ENCODE measurements at places on chromosomes 4 and X. TPM values are rescaled to one million over a fixed set of nuclear protein-coding genes. Genes with fewer than 3 reads are reported as not detected.

- no peaks in the 10 kb centered on the region for H3K36me3 ChIP-seq
- no peaks in the 10 kb centered on the region for H3K4me1 ChIP-seq
- H3K4me3 ChIP-seq, result no peak overlapping the region
- peak; percentile 52 for DNase-seq
- H3K27ac ChIP-seq, result no peak overlapping the region
- H3K27me3 ChIP-seq, result peaks cover 45% of the 10 kb centered on the region
These were observed 3.7 kb downstream of the ZFP92 start for GRCh38 chrX:153414856-153415510.

- H3K36me3 ChIP-seq, result no peaks in the 10 kb centered on the region
- no peaks in the 10 kb centered on the region for H3K27me3 ChIP-seq
- H3K4me1 ChIP-seq, result no peaks in the 10 kb centered on the region
- DNase-seq, result peak; percentile 23
- no peak overlapping the region for H3K27ac ChIP-seq
- H3K4me3 ChIP-seq, result no peak overlapping the region
These were observed 87.9 kb upstream of the WDR1 start for GRCh38 chr4:10204401-10205058.

- DNase-seq, result no peak
- no peaks in the 10 kb centered on the region for H3K36me3 ChIP-seq
- H3K27ac ChIP-seq, result no peak overlapping the region
- no peaks in the 10 kb centered on the region for H3K4me1 ChIP-seq
- H3K27me3 ChIP-seq, result no peaks in the 10 kb centered on the region
These were observed 855.6 kb downstream of the CCSER1 start for GRCh38 chr4:90982813-90983212.

DNA sequence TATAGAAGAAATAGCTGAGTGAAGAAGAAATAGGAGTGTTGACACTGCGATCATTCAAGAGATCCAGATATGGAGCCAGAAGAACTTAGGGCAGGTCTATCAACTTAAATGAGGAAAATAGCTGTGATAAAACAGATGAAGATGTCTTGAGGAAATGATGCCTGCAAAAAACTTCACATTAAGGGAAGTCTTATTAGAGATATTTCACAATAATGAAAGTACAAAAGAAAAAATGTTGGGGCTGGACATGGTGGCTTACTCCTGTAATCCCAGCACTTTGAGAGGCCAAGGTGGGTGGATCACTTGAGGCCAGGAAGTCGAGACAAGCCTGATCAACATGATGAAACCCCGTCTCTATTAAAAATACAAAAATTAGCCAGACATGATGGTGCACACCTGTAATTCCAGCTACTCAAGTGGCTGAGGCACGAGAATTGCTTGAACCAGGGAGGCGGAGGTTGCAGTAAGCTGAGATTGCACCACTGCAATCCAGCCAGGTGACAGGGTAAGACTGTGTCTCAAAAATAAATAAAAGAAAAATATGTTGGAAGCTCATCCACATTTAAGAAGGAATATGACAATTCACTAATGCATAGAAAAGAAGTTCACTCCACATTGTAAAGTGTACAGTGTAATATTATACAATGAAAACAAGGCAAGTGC, 56.3 kb downstream of the PKD2 start:
- no peak for DNase-seq
- no peaks in the 10 kb centered on the region for H3K27me3 ChIP-seq
- H3K4me1 ChIP-seq, result no peaks in the 10 kb centered on the region
- H3K4me3 ChIP-seq, result no peak overlapping the region
- no peak overlapping the region for H3K27ac ChIP-seq

Gene ASMT
- 0.36 TPM for total RNA-seq

GRCh38 chr4:89645482-89645881, 191.5 kb downstream of the SNCA start:
- no peaks in the 10 kb centered on the region for H3K36me3 ChIP-seq
- H3K27me3 ChIP-seq, result no peaks in the 10 kb centered on the region
- H3K4me3 ChIP-seq, result no peak overlapping the region
- no peak for DNase-seq

GRCh38 chr4:85946821-85947220, 413.0 kb downstream of the MAPK10 start:
- no peaks in the 10 kb centered on the region for H3K4me1 ChIP-seq
- H3K27ac ChIP-seq, result no peak overlapping the region
- H3K4me3 ChIP-seq, result no peak overlapping the region
- DNase-seq, result no peak
- H3K36me3 ChIP-seq, result no peaks in the 10 kb centered on the region
- no peaks in the 10 kb centered on the region for H3K27me3 ChIP-seq

GRCh38 chr4:8441499-8442091, 1.0 kb downstream of the TRMT44 start:
- H3K27me3 ChIP-seq, result no peaks in the 10 kb centered on the region
- peak overlapping the region; percentile 90 for H3K27ac ChIP-seq
- peaks cover 30% of the 10 kb centered on the region for H3K4me1 ChIP-seq
- H3K36me3 ChIP-seq, result peaks cover 3% of the 10 kb centered on the region
- peak overlapping the region; percentile 76 for H3K4me3 ChIP-seq

DNA sequence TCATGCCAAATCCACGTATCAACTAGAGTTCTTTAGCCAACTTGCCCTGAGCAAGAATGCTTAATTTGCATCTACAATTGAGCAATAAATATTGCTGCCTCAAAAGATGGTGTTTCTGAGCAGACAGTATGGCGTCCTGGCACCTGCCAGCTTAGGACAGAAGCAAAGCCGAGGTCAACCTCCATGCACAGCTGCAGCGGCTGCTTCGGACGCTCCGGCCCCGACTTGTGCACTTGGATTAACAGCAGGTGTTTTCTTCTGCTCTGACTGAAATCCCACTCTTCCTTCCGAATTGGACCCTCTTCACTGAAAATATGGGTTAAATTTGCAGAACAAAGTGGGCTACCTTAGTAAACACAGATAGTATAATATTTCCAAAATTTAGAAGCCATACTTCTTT, 215.2 kb upstream of the ETNPPL start:
- H3K27ac ChIP-seq, result no peak overlapping the region
- no peak for DNase-seq
- no peak overlapping the region for H3K4me3 ChIP-seq
- no peaks in the 10 kb centered on the region for H3K36me3 ChIP-seq
- H3K4me1 ChIP-seq, result no peaks in the 10 kb centered on the region

DNA sequence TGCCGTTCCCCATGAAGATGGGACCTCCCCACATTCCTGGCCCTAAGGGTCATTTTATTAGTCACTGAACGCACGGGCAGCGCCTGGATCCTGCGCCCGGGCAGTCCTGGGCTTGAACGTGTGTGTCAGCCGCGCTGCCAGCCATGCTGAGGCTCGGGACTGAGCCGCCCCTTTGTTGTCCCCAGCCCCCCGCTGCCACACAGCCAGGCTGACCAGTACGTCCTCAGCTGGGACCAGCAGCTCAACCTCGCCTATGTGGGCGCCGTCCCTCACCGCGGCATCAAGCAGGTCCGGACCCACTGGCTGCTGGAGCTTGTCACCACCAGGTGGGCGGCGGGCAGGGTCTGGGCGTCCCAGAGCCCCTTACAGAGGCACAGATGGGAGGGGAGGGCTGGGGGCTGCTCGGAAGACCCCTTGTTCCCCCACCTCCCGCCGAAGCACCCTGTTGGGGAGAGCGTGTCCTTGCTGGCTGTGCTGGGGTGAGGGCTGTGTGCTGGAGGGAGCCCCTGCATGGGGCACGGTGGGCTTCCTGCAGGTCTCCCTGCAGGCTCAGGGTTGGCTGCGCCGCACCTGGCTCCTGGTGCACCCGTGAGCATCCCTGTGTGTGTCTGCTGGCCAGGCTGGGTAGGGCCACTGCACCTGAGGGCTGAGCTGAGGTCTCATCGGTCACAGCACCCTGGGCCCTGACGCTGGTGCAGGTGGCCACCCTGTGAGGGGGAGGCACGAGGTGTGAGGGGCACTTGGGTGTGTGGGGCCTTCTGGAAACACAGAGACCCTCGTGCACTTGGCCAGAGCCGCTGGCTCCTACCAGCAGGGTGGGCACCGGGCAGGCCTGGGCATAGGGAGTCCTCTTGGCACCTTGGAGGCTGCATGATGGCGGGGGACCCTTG, 1.0 kb downstream of the IDUA start:
- peaks cover 23% of the 10 kb centered on the region for H3K4me1 ChIP-seq
- H3K27ac ChIP-seq, result peak overlapping the region; percentile 17
- peak overlapping the region; percentile 84 for H3K4me3 ChIP-seq
- peak; percentile 100 for DNase-seq
- no peaks in the 10 kb centered on the region for H3K36me3 ChIP-seq
- no peaks in the 10 kb centered on the region for H3K27me3 ChIP-seq

Gene ADGRG2
- total RNA-seq, result under 0.01 TPM

DNA sequence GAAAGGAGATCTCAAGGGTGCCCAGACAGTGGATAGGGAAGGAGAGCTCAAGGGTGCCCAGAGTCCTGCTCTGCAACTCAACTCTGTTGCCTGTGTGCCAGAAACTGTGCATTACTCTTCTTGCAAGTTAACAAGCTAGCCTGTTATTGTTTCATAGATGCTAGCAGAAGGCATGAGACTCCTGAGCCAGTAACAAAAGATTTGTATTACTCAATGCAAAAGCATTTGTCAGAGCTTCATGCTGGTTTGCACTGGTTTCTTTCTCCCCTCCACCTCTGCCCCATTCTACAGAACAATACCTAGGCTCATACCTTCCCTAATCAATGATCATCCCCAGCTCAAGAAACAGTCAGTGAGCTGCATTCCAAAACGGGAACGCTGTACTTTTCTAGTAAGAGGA, 124.5 kb upstream of the NEIL3 start:
- H3K36me3 ChIP-seq, result no peaks in the 10 kb centered on the region
- no peak overlapping the region for H3K4me3 ChIP-seq
- DNase-seq, result no peak
- no peaks in the 10 kb centered on the region for H3K27me3 ChIP-seq
- peaks cover 21% of the 10 kb centered on the region for H3K4me1 ChIP-seq

Gene AMTN
- total RNA-seq, result not detected

Gene DSPP
- total RNA-seq, result not detected

GRCh38 chrX:15903186-15903681, 48.6 kb upstream of the AP1S2 start:
- H3K36me3 ChIP-seq, result no peaks in the 10 kb centered on the region
- no peaks in the 10 kb centered on the region for H3K4me1 ChIP-seq
- H3K27me3 ChIP-seq, result peaks cover 8% of the 10 kb centered on the region
- no peak overlapping the region for H3K27ac ChIP-seq
- no peak overlapping the region for H3K4me3 ChIP-seq
- DNase-seq, result no peak

GRCh38 chr4:37873386-37873785, 17.5 kb upstream of the TBC1D1 start:
- no peak overlapping the region for H3K27ac ChIP-seq
- no peaks in the 10 kb centered on the region for H3K27me3 ChIP-seq
- H3K4me1 ChIP-seq, result peaks cover 21% of the 10 kb centered on the region
- H3K36me3 ChIP-seq, result no peaks in the 10 kb centered on the region
- no peak overlapping the region for H3K4me3 ChIP-seq
- DNase-seq, result peak; percentile 82

- no peaks in the 10 kb centered on the region for H3K4me1 ChIP-seq
- no peaks in the 10 kb centered on the region for H3K27me3 ChIP-seq
- no peak overlapping the region for H3K27ac ChIP-seq
- no peaks in the 10 kb centered on the region for H3K36me3 ChIP-seq
- no peak overlapping the region for H3K4me3 ChIP-seq
- no peak for DNase-seq
These were observed 461.8 kb upstream of the PRKX start for GRCh38 chrX:4175221-4175620.

GRCh38 chrX:72306085-72306801, 529 bp upstream of the CITED1 start:
- peaks cover 9% of the 10 kb centered on the region for H3K4me1 ChIP-seq
- H3K4me3 ChIP-seq, result peak overlapping the region; percentile 68
- no peak overlapping the region for H3K27ac ChIP-seq
- H3K36me3 ChIP-seq, result no peaks in the 10 kb centered on the region

DNA sequence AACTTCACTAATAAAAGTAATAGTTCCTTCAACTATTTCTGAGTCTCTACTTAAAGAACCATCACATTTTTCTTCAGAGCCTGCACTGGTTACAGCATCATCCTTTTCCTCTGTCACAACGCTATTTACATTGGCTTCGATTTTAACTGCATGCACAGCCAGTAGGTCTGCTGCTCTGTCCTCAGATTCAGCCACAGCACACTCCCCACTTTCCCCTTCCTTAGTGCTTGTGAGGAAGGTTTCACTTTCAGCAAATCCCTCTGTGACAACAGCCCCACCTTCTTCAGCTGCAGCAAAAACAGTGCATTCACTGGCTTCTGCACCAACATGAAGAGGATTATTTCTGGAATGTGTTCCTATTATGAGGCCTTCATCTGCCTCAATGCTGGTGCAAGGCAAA, 25.7 kb downstream of the BOD1L1 start:
- H3K36me3 ChIP-seq, result peaks cover 53% of the 10 kb centered on the region
- H3K4me1 ChIP-seq, result peaks cover 6% of the 10 kb centered on the region
- H3K4me3 ChIP-seq, result no peak overlapping the region
- no peaks in the 10 kb centered on the region for H3K27me3 ChIP-seq

DNA sequence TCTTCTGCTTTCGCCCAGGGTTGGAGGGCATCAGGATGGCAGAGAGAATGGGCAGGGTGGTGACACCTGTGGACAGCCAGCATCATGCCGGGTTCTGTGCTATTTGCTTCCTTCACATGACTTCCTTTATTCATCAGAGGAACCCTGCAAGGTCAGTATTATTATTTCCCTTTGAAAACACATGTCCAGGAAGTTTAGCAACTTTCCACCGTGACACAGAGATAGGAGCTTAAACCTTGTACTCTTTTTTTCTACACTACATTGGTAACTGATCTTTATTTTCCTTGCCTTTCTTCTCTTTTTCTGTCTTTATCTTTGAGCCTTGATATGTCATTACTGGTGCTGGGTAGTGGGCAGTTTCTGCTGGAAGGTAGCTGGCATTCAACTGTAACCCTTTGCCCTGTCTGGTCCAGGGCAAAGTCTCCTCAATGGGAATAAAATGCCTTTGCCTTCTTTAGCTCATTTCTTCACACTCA, 5.0 kb upstream of the MGST2 start:
- no peak overlapping the region for H3K27ac ChIP-seq
- H3K4me3 ChIP-seq, result no peak overlapping the region
- peaks cover 5% of the 10 kb centered on the region for H3K27me3 ChIP-seq
- DNase-seq, result no peak
- peaks cover 16% of the 10 kb centered on the region for H3K4me1 ChIP-seq

DNA sequence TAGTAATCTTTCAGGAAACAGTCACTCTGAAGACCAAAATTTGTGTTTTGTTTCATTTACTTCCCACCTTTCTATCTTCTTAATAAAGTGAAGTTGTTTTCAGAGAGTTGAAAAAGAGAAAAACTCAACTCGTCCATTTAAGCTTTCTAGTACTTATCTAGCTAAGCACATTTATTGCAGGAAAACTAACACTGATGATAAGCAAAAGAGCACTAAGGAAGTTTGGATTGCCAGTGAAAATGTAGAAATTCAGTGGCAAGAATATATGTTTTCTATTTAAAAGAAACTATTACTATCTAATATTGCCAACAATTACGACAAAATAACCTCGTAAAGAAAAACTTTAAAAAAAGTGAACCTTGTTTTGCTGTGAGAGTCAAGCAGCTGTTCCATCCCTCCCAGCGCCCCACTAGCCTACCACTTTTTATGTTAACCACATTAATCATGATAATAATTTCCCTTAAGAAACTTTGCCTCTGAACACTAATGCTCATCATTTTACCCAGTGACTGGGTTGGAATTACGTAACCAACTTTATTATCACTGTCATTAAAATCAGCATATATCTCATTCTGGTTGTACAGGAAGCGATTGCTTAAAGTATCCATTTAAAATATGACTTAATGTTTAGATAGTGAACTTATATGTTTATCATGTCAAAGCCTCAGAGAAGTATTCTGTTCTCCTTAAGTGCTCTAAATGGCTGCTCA, 24.8 kb downstream of the SPRY1 start:
- no peaks in the 10 kb centered on the region for H3K27me3 ChIP-seq
- no peak for DNase-seq
- peaks cover 29% of the 10 kb centered on the region for H3K4me1 ChIP-seq
- H3K4me3 ChIP-seq, result no peak overlapping the region

Data from osteoblast (primary cell).